ENCODE measurements at places on chromosomes 5 and 9.

DNA sequence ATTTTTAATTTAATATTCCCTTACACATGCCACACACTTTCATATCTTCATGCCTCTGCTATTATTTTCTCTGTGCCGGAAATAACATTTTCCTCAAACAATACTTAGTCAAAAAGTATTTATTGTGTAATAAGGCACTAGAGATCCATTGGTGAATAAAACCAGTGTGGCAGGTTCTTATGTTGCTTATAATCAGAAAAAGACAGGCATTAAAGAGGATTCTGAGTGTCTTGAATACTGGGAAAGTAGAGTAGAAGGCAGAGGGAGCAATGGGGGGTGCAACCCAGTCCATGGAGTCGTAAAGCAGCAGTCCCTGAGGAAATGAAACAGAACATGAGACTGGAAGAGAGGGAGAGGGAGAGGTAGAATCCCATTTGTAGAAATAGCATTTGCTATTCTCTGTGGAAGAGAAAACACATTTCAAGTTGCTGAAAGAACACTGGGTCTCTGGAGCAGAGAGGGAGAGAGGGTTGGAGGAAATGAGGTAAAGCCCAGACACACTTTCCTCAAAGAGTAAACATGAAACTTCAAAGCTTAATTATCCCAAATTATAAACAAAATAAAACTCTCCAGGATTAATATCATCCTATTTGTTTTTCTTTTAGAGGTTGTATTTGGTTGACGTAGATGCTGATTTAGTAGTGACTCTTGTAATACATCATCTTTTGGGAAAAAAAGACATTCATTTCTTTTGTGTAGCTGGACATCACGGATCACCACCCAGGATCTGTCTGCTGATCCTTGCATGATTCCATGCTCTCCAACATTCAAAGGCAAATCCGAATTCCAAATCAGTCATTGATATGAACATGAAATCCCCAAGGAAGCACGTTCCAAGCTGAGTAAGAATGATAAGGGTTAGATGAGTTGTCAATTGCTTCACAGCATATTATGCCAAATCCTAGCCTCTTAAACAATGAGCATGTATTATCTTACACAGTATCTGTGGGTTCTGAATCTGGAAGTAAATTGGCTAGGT is 37.4 kb upstream of the GRAMD2B start:
- DNase-seq, result no peak

GRCh38 chr5:132425975-132426524 is 56.5 kb downstream of the SLC22A5 start:
- no peak for DNase-seq

DNA sequence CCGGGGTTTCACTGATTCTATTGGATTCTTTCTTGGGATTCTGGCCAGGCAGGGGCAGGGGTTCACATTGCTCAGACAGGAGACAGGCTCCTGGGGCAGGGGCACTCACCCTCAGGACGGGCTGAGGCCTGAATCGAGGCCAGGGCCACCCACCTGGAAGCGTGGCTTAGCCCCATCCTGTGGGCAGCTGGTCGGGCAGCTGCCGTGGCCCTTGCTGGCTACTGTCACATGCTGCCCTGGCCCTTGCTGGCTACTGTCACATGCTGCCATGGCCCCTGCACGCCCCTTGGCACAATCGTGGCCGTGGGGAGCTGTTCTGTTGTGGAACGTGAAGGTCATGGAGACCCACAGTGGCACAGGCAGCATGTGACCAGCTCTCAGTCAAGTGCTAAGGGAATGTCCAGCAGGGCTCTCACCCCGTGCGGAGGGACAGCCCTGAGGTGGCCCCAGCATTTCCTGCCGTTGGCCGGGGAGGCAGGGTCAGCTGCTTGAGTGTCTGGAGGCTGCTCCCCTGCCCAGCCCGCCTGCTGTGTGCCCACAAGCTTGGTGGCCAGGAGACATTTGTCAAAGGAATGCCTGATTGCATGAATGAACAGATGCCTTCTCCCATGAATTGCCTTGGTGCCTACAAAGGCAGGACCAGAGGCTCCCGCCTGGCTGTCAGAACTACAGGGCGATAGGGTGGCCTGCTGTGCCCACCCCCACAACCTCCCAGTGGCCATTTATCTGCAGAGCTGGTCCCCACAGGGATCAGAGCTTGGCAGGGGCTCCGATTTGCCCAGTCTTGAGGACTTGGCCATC is 16.9 kb upstream of the TMEM250 start:
- DNase-seq, result no peak

- no peak for DNase-seq
These were observed 483.4 kb upstream of the NUDT12 start for GRCh38 chr5:104045987-104046386.

- no peak for DNase-seq
These were observed 8.1 kb downstream of the MTMR12 start for GRCh38 chr5:32304622-32305021.

- DNase-seq, result no peak
These were observed 21.3 kb downstream of the WWC1 start for GRCh38 chr5:168312606-168313295.

DNA sequence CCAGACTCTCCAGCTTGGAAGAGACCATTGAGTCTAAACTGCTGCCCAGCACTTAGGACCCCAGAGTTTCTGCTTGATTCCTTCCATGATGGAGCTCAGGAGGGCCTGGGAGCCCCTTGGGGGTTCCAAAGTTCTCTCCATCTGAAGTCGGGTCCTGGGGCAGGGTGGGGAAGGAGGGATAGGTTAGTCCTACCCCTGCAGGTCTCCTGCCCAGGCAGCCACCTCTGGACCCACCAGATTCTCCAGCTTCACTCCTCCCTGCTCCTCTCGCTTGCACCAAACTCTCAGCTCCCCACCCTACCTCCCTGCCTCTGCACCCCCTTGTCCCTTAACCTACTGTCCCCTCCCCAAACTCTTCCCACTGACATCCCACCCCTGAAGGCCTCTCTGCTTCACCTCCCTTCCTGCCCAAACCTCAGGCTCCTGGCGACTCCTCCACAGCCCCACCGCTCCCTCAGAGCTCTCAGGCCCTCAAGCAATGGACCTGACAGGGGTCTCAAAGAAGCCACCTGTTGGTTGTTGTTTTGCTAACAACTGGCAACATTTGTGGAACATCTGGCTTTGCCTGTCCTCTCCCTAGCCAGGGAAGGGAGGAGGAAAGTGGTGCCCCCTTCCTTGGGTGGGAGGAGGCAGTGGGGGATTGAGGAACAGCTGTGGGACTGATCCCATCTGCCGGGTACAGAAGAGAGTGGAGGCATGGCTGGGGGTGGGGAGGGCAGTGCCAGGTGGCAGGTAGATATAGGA is 137.5 kb downstream of the RGS3 start:
- no peak for DNase-seq

DNA sequence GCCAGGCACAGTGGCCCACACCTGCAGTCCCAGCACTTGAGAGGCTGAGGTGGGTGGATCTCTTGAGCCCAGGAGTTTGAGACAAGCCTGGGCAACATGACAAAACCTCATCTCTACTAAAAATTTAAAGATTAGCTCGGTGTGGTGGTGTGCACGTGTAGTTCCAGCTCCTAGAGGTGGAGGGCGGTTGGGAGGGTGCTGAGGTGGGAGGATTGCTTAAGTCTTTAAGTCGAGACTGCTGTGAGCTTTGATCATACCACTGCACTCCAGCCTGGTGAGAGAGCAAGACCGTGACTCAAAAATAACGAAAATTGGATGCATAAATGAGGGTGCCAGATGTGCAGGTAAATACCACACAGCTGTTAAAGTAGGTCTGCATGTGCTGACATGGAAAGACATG is 39.3 kb upstream of the TDRD7 start:
- DNase-seq, result no peak

GRCh38 chr5:120684749-120685415 is 220.8 kb downstream of the PRR16 start:
- DNase-seq, result no peak

- DNase-seq, result no peak
These were observed 77.0 kb downstream of the SEMA6A start for GRCh38 chr5:116497631-116498030.

GRCh38 chr5:172131690-172132089 is 56.3 kb downstream of the STK10 start:
- no peak for DNase-seq
